ENCODE measurements at places on chromosomes 1 and 21.

DNA sequence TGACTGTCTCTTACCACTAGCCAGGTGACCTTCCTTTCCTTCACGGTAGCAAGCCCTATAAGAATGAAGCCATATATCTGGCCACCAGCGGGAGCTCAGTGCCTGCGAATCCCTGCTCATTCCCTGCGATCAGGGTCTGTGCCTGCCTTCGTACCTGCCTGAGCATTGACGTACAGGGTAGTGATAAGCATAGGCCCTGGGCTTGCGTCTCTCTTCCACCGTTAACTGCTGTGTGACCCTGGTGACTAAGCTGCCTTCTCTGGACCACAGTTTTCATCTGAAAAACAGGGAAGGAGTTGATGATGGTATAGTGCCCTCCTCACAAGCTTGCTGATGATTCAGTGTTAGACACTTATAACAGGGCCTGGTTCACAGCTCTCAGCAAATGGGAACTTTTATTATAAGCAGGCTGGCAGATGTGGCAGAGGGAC, 4.1 kb downstream of the ZC3H12A start:
- DNase-seq, result no peak

DNA sequence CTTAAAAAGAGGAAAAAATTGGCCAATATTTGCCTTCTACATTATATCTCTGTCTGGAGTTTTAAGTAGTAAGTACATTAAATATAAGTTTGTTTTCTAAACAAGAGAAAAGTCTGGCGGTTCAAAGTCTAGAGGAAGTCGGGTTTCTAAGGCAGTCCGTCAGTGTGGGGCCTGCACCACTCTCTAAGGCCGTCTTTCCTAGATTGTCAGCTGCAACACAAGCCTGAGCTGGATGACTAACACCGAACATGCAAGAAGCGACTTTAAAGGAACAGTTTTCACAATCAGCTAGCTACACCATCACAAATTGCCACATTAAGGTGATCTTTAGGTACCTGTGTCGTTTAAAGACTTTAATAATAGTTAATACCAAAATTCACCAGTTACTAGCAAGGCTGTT, 19.6 kb downstream of the CCSAP start:
- DNase-seq, result no peak

- DNase-seq, result no peak
Observed at GRCh38 chr1:9529190-9529589, 10.1 kb upstream of the SLC25A33 start.

DNA sequence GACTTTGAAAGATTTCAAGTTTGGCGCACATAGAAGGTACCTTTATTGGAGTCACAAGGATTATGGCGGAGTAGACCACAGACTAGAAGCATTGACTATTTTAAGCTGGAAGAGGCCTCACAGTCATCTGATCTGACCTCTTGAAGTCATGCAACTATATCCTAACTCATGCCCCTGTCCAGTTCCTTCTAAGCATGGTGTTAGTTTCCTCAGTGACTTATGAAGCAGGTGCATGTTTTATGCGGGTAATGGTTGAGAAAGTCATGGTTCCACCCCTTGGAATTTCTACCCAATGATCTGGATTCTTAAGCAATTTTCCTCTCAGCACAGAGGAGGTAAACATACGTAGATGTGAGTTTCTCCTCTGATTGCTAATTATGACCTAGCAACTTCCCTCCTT, 11.7 kb downstream of the OLFML3 start:
- no peak for DNase-seq

DNA sequence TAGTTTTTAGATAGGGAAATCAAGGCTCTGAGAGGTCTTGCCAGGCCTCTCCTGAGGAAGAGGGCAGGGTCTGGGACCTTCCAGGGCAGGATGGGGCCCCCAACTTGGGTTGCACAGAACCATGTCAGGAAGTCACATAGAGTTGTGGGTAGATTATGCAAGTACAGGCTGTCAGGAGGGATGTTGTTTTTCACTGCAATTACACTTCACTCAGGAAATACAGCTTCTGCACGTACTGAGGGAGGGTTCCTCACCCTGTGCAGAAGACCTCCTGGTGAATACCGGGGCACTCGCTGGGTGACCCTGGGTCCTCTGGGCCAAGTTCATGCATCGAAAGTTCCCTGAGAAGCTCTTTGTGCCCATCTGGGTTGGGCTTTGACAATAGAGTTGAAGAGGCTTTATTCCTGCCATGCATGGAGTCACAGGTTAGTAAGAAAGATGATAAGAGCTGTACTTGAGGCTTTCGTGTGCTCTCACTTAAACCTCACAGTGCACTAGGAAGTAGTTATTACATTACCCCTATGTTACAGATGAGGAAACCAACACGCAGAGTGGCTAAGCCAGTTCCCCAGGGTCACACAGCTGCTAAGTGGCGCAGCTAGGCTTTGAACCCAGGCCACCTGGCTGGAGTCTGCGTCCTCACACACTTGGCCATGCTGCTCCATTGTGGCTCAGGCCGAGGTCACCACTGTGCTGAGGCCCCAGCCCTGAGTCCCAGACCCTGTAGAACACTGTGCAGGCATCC, 16.2 kb upstream of the TNFRSF1B start:
- no peak for DNase-seq

DNA sequence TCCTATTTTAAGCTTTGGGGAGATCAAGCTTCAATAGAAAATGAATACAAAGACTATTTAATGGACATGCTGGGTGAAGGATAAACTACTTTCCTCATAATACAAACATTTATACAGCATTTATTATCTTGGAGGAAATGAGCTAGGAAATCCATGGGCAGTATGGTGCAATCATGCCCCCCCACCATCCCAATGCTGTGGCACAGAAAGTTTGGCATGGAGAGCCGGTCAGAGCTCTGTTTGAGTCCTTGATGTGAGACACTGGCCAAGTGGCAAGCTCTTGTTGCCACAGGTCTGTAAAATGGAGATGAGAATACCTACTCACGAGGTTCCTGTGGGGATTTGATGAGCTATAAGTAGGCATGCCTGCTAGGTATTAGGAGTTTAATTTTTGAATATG, 120.6 kb downstream of the MAB21L3 start:
- DNase-seq, result no peak

GRCh38 chr1:222071387-222071786, 329.5 kb upstream of the DUSP10 start:
- DNase-seq, result no peak

- no peak for DNase-seq
Observed at GRCh38 chr1:100583827-100584226, 45.9 kb downstream of the GPR88 start.

- DNase-seq, result no peak
Observed at GRCh38 chr1:31880957-31881687, 57.0 kb downstream of the PTP4A2 start.

DNA sequence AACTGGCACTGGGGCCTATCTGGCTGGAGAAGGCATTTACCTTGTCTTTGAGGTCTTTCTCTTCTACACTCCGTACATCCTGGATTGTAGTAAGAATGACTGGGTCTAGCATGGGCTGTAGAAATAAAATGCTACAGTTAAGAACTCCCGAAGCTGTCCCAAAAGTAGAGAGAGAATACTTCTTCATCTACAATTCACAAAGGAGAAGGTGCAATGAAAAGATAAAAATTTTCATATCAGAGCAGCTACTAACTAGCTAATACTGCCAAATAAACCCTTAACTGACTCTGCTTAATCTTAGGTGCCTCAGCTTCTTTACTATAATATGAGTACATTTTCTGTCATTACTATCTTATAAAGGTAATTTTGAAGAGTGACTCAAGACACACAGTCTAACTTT, 55.6 kb downstream of the USP24 start:
- DNase-seq, result no peak

DNA sequence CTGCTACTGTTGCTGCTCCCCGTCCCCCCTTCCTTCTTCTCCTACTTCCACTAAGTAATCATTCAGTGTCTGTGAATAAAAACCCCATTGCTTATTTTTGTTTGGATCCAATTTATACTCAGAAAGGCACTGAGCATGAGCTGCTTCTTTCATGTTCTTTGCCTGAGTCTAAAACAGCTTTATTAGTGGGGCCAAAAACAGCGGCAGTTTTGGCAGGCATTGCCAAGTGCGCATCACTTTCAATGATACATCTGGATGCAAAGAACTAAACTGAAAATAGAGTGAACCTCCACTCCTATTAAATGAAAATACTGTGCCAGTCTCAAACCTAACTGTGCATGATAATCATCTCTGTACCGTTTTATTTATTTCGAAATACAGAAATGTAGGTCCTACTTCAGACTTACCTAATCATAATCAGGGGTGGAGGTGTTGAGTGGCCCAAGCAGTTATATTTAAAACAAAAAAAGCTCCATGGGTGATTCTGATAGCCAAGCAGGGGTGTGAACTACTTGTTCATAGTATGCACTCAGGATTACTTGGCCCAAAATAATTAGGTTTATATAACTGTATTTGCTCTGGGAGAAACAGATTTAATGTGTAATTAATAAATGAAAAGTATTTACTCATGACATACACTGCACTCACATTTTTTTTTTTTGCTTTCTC, 48.4 kb downstream of the NEK7 start:
- no peak for DNase-seq

DNA sequence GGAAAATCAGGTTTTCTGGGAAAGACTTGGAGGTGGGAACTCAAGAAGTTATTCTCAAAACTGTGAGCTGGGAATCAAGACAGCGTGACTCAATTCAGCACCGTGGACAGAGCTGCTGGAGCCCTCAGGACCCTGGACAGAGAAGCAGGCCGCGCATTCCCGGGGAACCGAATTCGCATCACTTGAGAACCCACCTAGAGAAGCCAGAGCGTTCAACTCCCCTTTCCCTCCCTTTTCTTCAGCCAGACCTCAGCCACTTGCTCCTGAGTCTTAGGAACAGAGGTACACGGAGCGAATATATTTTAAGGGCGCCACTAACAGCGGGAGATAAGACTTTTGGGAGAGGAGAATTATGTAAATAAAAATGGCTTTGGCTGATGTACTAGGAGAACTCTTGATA, 2.0 kb upstream of the LIN28A start:
- DNase-seq, result peak; percentile 26

DNA sequence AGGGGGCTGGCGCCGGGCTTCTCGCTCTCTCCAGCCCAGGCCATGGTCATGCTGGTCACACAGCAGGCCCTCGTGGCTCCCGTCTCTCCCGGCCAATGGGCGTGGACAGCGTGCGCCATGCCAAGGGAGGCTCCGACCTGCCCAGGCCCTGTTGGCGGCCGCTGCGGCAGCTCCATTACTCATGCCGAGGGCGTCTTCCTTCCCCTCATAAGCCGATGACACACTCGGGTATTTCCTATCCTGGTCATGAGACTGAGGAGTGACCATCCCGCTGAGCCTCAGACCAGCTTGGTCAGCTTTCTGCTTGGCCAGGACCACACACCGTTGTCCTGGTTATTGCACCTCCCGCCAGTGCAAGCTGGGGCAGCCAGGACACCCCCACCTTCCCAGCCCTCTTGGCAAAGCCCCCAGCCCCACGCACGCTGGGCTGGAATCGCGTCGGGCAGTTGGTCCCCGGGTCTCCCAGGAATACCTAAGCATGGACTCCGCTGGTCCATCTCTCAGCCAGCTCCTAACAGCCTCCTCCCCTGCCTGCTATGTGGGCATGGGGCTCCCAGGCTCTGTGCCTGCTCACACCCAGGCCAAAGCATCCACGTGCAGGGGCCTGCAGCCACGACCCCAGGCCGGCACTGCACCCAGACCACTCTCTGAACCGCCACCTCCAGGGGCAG, 49.8 kb downstream of the ARHGEF16 start:
- DNase-seq, result peak; percentile 85

- DNase-seq, result no peak
Observed at GRCh38 chr1:76428028-76428427, 353.5 kb downstream of the ST6GALNAC3 start.

- DNase-seq, result no peak
Observed at GRCh38 chr1:155976062-155976912, 2.1 kb downstream of the ARHGEF2 start.

DNA sequence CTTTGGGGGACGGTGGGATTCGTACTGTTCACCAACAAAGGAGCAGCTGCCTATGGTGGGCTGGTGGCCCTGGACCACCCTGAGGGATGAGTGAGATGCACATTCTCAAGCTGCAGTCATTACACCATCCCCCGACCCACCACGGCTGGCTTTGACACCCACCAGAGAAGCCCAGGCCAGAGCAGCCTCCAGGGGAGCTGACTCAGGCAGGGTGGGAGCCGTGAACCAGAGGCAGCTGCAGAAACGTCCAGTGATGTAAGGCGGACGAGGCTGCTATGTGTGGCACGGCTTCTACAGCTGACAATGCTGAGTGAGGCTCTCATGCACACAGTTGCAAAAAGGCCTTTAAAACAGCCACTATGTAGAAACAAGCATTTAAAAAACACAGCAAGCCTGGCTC, 40.1 kb downstream of the CHAF1B start:
- DNase-seq, result no peak

- no peak for DNase-seq
Observed at GRCh38 chr1:65881067-65881594, 88.4 kb downstream of the PDE4B start.

- DNase-seq, result no peak
Observed at GRCh38 chr1:203272633-203273205, 32.6 kb upstream of the BTG2 start.

DNA sequence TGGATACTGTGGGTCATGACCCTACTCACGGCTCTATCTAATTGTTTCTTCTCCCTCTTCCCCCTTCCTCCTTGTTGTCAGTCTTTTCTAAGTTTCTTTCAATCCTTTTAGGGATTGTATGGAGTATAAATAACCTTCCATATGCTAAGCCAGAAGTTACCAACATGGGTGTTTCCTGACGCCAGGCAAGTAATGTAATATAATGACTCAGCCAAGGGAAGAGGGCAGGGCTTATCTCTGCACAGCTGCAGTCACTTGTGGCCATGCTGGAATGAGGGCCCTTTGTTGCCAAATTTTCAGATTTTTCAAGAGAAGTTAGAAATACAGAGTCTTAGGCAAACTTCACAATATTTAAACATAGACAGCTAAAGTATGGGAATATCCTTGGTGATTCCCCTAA, 194.6 kb downstream of the ST6GALNAC3 start:
- peak; percentile 32 for DNase-seq

DNA sequence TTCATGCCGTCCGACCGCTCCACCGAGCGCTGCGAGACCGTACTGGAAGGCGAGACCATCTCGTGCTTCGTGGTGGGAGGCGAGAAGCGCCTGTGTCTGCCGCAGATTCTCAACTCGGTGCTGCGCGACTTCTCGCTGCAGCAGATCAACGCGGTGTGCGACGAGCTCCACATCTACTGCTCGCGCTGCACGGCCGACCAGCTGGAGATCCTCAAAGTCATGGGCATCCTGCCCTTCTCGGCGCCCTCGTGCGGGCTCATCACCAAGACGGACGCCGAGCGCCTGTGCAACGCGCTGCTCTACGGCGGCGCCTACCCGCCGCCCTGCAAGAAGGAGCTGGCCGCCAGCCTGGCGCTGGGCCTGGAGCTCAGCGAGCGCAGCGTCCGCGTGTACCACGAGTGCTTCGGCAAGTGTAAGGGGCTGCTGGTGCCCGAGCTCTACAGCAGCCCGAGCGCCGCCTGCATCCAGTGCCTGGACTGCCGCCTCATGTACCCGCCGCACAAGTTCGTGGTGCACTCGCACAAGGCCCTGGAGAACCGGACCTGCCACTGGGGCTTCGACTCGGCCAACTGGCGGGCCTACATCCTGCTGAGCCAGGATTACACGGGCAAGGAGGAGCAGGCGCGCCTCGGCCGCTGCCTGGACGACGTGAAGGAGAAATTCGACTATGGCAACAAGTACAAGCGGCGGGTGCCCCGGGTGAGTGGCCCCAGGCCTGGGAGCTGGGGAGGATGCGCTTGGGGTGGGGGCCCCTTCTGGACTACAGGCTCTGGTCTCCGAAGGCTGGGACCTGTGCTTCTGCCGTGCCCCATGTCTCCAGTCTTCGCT, 1.1 kb downstream of the SKI start:
- no peak for DNase-seq

GRCh38 chr1:31866450-31867032, 50.7 kb upstream of the SPOCD1 start:
- DNase-seq, result no peak

- no peak for DNase-seq
Observed at GRCh38 chr1:228268881-228269265, 61.0 kb downstream of the OBSCN start.

All from amniotic stem cell (primary cell).